Activated T-helper 9 cell treated with anti-CD3 and anti-CD28 coated beads, Interleukin-2, amount 50 U/mL, for 16 hours (primary cell): ENCODE measurements at places on chromosomes 5 and 9.
A peak's percentile ranks its signal among the peaks of the same experiment; 100 is the strongest.

GRCh38 chr9:89542401-89543021, 44.6 kb upstream of the SEMA4D start:
- no peak for DNase-seq

GRCh38 chr5:146890066-146890465, 11.5 kb upstream of the PPP2R2B start:
- no peak for DNase-seq

DNA sequence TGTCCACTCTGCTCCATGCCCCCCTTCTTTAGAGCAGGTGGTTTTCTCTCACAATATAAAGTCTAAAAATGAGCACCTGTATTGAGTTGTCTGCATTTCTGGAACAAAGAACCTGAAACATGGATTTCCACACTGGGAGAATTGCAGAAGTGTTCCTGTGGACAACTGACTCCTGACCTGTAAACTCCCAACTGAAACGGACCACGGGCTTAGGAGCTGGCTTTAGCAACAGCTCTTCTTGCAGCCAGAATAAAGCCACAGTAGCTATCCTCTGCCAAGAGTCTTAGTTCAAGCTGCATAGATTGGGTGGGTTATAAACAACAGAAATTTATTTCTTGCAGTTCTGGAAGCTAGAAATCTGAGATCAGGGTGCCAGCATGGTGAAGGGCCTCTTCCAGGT, 194.7 kb downstream of the DTWD2 start:
- DNase-seq, result no peak

DNA sequence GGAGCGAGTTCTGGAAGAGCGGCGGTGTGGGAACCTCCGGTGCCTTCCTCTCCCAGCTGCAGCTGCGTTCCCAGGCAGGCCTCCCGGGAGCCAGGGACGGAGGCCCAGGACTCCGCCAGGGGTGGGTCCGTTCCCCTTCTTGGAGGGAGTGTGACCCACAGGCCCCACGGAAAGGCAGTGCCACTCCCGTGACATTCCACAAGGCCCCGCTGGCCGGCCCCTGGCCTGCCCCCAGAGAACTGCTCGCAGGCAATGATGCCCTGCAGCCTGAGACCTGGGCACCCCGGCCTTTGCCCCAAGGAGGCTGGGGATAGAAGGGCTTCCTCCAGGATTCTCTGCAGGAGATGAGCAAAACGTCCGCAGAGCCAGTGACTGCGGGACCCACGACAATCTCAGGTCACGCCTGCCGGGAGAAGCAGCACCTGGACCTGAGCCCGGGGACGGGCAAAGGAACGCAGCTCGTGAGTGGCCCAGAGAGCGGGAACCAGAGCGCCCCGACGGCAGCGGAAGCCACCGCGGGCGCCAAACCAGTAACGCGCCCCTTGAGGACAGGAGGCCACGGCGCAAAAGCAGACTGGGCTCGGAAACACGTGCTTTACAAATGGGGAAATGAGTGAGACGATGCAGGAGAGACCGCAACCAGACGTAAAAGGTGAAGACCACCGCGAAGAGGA, 9.3 kb downstream of the OBP2B start:
- peak; percentile 33 for DNase-seq

- no peak for DNase-seq
Observed at GRCh38 chr9:99977033-99977792, 70.8 kb downstream of the STX17 start.

- DNase-seq, result no peak
Observed at GRCh38 chr5:94855543-94855942, 237.1 kb downstream of the SLF1 start.

DNA sequence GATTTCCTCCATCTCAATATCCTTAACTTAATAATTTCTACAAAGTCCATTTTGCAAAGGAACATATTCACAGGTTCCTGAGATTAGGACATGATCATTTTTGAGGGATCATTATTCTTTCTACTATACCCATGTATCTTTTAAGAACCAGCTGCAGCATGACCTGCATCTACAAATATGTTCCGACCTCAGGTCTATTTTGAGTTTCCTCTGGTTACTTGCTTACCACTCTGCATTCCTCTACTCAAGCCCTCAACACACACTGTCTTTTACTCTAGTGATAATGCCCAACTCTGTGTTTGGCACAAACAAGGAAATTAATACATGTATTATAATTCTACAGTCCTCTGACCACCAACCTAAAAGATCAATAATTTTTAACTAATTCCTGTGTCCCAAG, 386.1 kb downstream of the DNAH5 start:
- no peak for DNase-seq

DNA sequence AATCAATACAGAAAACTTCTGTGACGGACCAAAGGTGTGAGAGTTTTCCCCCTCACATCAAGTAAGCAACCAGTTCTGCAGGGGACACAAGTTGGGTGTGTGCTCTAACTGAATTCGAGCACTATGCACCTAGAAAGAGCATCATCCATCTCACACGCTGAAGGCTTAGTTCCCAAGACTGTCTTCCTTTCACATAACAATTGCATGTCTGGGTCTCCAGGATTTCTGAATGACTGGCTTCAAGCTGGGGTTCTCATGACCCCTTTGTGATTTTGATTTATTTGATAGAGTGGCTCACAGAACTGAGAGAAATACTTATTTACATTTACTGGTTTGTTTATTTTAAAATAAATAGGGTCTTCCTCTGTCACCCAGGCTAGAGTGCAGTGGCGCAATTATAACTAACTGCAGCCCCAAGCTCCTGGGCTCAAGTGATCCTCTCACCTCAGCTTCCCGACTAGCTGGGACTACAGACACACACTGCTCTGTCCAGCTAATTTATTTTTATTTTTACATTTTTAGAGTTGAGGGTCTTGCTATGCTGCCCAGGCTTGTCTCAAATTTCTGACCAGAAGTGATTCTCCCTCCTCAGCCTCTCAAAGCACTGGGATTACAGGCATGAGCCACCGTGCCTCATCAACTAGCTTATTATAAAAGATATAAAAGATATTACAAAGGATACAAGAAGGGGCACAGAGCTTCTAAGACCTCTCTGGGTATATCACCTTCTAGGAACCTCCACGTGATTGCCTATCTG, 316.7 kb upstream of the CDH12 start:
- DNase-seq, result no peak

- no peak for DNase-seq
Observed at GRCh38 chr9:131048332-131048731, 39.4 kb downstream of the LAMC3 start.

DNA sequence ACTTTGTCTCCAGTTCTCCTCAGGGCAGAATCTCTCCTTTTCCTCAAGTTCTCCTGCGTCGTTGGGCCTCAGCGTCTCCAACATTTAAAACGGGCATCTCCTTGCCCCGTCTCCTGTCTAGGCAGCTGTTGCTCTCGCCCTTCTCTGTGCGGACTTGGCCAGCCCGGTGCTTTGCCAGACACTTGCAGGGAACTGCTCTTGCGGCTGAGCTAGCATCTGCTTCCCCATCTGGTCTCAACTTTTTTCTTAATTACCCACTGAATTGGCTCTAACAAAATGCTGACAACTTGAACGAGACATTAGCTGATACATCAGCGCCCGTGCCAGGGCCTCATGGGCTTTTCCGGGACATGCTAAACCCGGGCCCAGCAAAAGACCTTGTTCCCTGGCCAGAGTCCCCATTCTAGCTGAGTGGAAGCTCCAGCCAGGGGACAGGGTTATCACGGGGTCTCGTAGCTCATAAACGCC, 25.1 kb downstream of the ZNF618 start:
- DNase-seq, result no peak

DNA sequence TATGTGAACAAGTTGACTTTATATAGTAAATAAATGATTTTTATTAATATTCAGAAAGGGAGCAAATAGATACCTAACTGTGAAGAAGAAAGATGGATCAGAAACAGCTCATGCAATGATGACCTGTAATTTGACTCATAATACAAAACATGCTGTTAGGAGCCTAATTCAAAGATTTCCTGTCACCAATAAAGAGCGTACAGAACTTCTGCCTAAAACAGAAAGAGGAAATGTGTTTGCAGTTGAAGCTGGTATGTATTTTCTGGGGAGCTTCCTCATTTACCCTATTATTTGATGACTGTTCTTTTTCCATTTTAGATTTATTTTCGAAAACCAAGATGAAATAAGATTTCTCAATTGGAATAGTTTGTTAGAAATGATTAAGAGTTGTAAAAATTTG, 11.4 kb downstream of the YTHDC2 start:
- DNase-seq, result no peak

GRCh38 chr5:10671041-10672008, 89.7 kb downstream of the DAP start:
- DNase-seq, result no peak

- no peak for DNase-seq
Observed at GRCh38 chr9:106019702-106020101, 325.4 kb downstream of the TMEM38B start.

DNA sequence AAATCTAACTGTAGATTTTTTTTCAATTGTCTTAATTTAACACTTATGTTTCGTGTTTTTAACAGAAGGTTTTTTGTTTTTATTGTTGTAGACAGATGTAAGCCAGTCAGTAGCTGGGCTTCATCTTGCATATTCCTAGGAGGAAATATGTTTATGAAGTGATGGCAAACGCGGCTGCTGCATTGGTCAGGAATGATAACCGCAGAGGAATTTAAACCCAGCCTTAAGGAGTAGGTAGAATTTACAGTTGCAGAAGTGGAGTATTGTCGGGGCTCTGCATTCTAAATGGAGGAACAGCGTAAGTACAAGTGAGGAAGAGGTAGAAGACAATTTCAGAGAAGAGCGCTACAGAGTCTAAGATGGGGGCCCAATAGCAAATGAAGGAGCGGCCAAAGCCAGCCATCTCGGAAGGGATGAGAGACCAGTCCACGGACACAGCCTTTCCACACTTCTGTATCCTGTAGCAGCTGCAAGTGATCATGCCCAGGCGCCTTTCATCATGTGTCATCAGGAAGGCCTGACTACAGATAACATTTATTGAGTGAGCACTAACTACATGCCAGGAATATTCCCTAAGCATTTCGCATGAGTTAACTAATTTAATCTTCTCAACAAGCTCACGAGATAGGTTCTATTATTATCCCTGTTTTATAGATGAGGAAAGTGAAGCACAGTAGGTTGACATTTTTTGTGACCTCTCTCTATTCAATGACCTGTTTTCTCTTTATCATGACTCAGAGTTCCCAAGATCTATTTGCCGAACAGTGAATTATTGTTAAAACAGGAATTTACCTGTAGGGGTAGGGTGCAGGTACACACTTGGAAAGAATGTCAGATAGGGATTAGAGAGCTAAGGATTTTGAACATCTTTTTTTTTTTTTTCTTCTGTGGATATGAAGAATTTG, 38.1 kb downstream of the CMYA5 start:
- no peak for DNase-seq

GRCh38 chr5:39541920-39542319, 117.1 kb upstream of the DAB2 start:
- DNase-seq, result no peak

DNA sequence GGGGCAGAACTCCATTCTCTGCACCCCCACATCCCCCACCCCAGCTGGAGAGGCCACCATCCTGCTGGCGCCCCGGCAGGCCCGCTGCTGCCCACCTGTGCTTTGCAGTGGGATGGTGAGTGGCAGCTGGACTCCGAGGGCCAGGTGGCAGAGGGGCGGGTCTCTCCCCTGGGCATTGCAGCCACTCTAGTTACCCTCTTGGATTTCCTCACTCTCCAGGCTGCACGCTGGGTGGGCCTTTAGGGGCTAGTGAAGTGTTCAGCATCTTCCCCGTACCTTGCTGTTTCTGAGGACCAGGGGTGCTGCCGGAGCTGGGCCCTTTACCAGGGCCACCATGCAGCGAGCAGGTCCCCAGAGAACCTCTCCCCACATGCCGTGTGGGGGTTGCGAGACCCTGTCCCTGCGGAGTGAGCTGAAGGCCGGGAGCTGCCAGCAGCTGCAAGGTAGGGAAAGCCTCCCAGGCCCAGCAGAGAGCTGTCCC, 88.4 kb upstream of the SH3PXD2B start:
- DNase-seq, result no peak

GRCh38 chr9:121833061-121833460, 181.6 kb downstream of the DAB2IP start:
- no peak for DNase-seq

- DNase-seq, result no peak
Observed at GRCh38 chr5:133534566-133534965, 77.8 kb downstream of the FSTL4 start.

- no peak for DNase-seq
Observed at GRCh38 chr5:125883223-125883622, 540.0 kb upstream of the GRAMD2B start.

DNA sequence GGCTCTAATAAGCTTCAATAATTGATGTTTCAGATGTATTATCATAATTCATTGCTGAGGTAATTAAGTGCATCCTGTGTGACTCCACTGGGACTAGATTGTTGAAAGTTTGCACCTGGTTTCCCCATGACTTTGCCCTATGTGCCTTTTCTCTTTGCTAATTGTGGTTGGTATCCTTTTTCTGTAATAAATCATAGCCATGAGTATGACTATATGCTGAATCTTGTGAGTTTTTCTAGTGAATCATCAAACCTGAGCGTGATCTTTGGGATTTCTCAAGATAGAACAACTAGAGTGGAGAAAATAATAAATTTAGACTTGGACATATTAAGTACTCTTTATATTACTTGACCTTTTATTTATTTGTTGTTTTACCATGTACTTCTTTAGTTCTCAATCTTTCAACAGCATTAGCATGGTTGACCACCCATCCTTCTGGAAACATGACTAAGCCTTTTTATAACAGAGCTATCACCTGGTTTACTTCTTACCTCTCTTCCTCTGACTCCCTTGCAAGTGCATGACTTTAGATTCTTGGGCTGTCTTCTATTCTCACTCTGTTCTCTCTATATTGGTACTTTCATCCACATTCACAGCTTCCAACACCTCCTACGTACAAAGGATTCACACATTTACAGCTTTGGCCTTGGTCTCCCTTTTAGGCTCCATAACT, 239.6 kb upstream of the TAS2R1 start:
- no peak for DNase-seq

GRCh38 chr5:123094919-123095797, 6.1 kb downstream of the PRDM6 start:
- no peak for DNase-seq

DNA sequence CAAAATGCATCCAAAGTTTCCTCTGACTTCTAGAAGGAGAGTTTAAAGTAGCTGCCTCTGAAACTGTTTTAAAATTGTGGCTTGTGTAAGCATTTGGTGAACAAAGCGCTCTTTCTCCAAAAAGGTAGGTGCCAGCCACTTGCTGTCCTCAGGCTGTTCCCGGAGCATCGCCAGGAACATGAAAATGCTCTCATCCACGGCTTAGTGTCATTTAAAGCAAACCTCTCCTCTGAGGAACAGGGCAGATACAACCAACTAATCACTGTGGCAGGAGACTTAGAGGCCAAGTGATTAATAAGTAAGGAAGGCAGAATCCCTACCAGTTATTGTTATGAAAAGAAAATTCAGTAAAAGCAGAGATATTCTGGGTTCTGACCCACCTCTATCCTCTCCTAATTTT, 165.6 kb downstream of the DCP2 start:
- no peak for DNase-seq

DNA sequence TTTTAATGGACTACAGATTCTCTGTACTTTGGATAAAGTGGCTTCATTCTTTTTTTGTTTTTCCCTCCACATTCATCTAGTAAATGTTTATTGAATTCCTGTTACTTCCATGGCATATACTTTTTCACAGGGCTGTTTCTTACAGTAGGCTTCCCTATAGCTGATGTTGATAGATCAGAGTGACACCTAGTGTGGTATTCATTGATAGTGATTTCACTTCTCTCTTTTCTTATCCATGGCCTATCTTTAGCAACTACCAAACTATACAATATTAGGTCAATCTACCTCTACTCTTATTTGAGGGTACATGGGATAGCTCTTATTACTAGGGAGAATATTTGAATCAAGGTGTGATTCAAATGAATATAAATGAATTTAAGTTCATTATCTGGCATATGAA, 35.8 kb downstream of the FSD1L start:
- DNase-seq, result no peak
